ENCODE measurements at places on chromosomes 3 and 15. TPM values are rescaled to one million over a fixed set of nuclear protein-coding genes. Genes with fewer than 3 reads are reported as not detected.
A peak's percentile ranks its signal among the peaks of the same experiment; 100 is the strongest.

DNA sequence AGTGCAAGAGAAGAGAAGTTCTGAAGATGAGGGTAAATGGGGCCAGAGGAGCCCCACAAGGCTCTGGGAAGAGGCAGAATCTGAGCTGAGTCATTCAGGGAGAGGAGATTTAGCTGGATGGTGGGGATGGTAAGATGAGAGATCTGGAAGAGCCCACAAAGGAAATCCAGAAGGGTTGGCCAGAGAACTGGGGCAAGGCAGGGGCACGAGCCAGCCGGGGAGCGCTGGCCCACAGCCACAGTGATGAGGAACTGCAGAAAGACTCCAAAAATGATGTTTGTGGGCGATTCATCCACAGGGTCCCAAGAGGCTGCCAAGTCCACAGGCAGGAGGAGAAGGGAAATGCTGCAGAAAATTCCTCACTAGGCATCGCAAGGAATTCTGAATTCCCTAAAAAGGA, 75.9 kb upstream of the ATP2B2 start:
- DNase-seq = no peak

GRCh38 chr3:134937256-134938028, 142.4 kb downstream of the EPHB1 start:
- DNase-seq = no peak

GRCh38 chr3:58840949-58841348, 174.4 kb upstream of the FAM3D start:
- no peak for DNase-seq

GRCh38 chr15:85401108-85401774, 20.8 kb downstream of the AKAP13 start:
- no peak for DNase-seq

GRCh38 chr3:8444883-8445282, 56.7 kb upstream of the LMCD1 start:
- no peak for DNase-seq

DNA sequence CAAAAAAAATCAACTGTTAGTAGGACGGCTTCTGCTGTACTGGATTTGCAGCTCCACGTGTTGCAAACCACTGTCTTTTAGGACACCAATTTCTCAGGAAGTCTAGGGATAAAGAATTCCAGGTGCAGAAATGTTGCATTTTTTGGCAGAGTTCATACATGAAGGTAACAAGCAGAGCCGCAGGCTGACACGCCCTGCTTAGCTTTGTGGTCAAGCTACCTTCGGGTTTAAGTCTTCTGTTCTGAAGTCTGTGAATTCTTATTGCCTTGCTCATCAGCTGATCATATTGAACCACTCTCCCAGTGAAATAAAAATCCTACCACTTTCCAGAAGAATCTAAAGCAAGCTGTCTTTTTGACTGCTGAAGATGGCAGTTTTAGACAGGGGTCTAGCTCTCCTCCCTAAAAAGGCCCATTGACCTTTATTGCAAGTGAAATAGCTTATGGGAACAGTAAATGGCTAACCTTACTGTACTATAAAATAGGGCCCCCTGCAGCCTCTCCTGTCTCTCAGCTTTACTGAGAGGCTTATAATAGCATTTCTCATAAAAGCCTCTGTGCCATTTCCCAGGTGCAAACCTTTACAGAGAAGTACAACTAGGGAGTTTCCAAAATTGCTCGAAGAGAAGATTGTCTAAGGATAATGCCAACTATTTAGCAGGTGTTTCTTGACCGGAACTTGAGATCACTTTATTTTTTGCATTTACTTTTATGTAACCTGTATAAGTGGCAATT, 262.2 kb upstream of the IL12A start:
- DNase-seq = peak; percentile 5

GRCh38 chr3:185582871-185583270, 3.2 kb upstream of the SENP2 start:
- no peak for DNase-seq

- no peak for DNase-seq
Measured at GRCh38 chr15:80931191-80931590, 58.4 kb downstream of the MESD start.

DNA sequence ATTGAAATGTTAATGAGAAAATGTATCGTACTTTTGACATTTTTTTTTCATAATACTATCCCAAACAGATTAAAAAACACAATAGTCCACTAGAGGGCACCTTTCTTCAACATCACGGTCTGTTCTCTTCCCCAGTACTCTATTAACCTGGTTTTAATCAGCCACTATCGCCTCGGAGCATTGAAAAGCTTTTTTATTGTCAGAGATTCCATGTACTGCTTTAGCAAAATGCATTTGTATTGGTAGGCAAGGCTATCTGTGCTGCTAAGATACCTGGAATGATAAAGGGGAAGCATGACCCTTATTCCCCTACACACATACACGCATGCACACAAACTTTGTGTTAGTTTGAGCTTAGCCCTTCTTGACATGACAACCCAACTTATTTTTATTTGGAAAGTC, 160.1 kb upstream of the IL12A start:
- DNase-seq = no peak

DNA sequence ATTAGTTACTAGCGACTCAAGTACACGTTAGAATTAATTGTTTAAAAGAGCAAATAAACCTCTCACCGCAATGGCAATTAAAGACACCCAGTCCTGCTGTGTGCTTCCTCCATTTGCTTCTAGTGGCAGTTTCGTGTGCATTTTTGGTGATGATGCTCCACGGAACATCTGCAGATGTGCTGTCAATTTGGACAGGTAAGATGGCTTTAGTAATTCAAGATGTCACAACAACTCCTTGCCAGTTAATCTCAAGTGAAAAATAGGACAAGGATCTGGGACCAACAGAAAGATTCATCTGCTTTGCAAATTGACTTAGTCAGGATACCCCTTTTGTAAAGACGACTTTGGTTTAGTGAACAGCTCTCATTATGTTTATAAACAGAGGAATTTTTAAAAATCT, 320.9 kb downstream of the GABRB3 start:
- DNase-seq = no peak

DNA sequence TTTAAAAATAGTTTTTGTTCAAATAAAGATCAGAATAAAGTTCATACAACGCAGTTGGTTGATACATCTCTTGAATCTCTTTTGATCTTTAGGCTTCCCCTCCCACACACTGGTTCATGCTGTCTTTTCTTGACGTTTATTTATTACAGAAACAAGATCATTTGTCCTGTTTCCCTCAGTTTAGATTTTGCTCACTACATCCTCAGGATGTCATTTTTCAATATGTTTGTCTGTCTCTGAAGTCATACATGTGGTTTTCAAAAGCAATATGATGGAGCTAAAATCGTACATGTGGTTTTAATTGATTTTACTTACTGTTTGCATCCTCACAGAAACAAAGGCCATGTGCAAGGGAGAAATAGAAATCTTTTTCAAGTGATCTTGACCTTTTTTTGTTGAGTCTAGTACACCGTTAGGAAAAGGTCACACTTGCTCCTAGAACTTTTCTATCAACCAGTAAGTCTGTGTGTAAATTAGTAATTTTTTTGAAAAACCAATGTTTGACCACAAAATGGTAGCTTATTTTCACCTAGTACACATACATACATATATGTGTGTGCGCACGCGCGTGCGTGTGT, 63.7 kb upstream of the SENP5 start:
- no peak for DNase-seq

- DNase-seq = no peak
Measured at GRCh38 chr3:124680521-124680920, 49.7 kb upstream of the UMPS start.

The RAD51 gene
- total RNA-seq = 0.82 TPM

DNA sequence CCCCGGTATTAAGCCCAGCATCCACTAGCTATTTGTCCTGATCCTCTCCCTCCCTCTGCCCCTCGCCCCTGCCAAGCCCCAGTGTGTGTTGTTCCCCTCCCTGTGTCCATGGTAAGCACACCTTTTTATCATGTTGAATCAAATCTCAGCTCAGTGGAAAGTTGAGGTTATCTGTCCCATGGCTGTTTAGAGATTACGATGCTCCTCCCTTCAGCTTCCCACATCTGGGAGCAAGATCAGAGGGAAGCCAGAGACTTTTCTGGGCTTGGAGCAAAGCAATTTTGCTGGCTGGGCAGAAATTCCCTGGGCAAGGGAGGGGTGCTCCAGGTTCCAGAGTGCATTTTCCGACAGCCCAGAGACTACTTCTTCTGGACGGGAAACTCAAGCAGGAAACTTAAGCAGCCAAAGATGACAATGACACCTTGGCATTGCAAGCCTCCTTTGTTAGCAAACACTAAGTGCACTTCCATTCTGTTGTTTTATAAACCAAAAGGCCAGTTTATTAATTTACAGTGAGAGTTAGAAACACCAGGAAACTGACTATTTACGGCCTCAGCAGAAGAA, 104.5 kb downstream of the MESD start:
- no peak for DNase-seq

DNA sequence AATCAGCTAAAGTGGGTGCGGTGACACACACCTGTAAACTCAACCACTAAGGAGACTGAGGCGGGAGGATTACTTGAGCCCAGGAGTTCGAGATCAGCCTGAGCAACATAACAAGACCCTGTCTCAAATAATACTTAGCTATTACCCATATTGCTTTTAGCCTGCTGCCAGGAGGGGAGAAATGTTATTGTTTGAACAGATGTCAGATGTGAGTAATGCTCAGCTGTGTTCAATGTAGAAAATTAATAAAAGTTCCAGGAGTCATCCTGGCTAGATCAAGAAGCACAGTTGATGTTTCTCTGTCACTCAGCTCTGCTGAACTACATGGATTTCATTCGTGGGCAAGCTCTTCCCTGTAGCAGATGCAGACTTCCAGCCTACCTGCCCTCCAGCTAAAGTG, 22.2 kb downstream of the LSM3 start:
- DNase-seq = no peak

The PLSCR5 gene
- not detected for total RNA-seq

DNA sequence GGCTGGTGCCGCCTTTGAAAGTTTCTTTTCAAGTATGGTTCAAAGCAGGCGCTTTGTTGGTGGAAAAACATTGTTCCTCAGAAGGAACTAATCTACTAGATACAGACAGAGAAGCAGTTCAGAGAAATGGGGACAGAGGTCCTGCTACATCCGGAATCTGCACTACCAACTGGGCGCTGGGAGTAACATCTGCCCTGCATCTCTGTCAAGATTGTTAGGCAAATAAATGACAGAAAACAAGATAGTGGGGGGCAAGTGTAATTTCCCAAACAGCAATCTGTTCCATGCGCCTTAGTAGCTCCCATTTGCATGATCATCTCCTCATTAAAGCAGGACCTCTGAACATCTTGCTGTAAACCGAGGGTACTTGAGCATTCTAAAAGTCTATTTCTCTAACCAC, 17.4 kb downstream of the TLE3 start:
- no peak for DNase-seq

- DNase-seq = no peak
Measured at GRCh38 chr3:175199961-175200360, 340.8 kb downstream of the NAALADL2 start.

The DNASE1L3 gene
- total RNA-seq = 2.3 TPM
